ENCODE measurements at places on chromosomes 3 and 15.

- no peak for DNase-seq
Observed at GRCh38 chr3:111603679-111604078, 8.5 kb upstream of the ZBED2 start.

DNA sequence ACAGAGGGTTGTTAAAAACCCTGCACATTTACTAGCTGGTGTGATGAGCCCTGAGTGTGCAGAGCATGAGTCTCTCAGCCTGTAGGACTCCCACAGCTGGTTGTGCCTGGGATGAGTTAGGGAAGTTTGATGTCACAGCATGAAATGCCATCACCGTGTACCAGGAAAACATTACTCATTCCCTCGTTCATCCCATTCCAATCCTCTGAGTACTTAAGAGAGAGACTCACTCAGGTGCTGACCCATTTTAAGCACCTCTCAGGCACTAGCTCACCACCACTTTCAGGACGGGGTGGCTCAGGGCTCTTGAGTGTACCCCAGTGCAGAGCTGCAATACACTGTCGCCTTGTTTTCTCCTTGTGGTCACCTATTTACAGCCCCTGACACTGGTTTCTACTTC lies 18.7 kb downstream of the MGLL start:
- DNase-seq: no peak

- DNase-seq: no peak
Observed at GRCh38 chr3:21140785-21141184, 610.2 kb downstream of the ZNF385D start.

DNA sequence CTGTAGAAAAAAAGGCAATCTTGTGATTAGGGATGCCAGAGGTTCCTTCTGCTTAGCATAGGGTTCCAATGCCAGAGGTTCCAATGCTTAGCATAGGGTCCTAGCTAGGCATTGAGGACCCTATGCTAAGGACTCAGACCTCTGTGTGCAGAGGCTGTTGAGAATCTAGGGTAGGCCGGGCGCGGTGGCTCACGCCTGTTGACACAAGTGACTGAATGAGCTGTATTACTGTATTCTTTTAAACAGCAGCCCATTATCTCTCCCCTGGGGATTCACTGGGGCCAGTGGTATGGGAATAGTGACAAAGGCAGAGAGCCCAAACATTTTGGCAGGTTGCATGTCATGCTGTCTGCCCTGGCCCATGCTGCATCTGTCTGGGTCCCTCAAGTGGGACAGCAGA lies 16.2 kb downstream of the PAK6 start:
- no peak for DNase-seq

- no peak for DNase-seq
Observed at GRCh38 chr3:10273702-10274305, 18.9 kb downstream of the GHRL start.

GRCh38 chr3:114020907-114021306 lies 35.4 kb downstream of the CCDC191 start:
- no peak for DNase-seq

DNA sequence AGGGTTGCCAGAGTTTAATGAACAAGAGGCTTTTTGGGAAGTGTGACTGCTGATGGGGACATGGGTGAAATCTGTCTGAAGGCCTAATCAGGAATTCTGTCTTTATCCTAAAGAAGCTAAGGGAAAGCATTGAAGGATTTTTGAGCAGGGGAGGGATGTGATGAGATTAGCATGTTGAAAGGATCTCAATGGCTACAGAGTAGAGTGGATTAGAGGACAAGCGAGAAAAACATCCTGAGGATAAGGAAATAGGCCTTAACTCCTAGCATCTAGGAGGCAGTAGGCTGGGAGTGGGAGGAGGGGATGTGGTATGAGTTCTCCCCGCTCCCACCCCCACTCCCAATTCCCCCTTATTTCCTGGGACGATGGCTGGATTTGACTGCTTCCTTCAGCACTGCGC lies 35.1 kb upstream of the SNTN start:
- DNase-seq: no peak

GRCh38 chr3:190169243-190169642 lies 48.5 kb upstream of the P3H2 start:
- no peak for DNase-seq

- no peak for DNase-seq
Observed at GRCh38 chr3:143301031-143301901, 181.7 kb downstream of the CHST2 start.

DNA sequence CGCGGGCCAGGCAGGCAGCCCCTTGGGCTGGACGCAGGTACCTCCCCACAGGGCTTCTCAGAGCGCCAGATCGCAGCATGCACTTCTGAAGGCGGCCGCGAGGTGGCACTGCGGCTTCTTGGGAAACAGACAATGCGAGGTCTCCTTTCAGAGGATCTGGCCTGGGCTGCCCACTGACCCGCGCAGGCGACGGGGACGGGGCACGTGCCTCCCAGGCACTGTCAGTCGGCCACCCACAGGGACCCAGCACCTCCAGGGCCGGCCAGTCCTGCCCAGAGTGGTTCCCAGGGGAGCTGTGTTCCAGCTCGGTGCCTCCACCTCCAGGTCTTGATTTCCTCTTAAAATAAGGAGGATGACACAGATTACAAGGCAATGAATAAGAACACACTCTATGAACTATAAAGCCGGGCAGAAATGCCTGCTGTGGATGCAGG lies 24.4 kb upstream of the TXNRD3 start:
- DNase-seq: peak; percentile 64

GRCh38 chr3:193452338-193452737 lies 73.8 kb upstream of the ATP13A5 start:
- no peak for DNase-seq

DNA sequence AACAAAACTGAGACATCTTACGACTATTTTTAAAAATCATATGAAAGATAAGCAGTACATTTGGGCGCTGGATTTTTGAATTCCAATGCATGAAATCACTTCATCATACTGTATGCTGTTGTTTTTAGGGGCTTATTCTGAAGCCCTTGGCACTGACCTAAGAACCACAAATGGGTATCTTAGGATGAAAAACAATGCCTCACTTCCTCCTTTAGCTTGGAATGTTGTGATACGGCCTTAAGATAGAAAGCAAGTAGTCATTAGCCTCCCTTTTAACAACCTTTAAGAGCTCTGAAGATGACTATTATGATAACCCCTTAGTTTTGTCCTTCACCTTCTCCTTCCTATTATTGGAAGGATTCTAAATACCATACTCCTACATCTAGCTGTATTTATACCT lies 289.8 kb downstream of the ARPP21 start:
- DNase-seq: no peak

DNA sequence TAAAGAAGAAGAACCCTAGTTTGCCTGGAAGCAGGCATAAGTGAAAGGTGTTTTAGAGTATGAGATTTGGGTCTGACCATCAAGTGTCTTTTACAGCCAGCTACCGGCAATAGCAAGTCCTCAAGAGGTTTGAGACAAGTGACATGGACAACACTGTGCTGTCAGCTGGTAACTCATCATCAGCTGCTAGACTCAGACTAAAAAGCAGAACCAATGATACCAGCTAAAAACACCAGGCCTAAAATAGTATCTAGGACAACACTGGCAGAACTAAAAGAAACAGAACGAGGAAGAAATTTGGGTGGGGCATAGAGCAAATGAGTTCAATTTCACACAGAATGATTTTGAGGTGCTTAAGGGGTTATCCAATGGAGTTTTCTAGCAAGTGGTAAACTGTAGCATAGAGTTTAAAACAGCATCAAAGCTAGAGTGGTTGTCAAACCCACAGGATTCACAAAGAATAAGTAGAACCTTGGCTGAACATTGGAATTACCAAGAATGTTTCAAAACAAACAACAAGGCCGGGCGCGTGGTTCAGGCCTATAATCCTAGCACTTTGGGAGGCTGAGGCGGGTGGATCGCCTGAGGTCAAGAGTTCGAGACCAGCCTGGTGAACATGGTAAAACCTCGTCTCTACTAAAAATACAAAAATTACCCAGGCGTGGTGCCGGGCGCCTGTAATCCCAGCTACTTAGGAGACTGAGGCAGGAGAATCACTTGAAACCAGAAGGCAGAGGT lies 3.9 kb downstream of the CIAO2A start:
- DNase-seq: no peak

GRCh38 chr15:74326746-74327145 lies 40.7 kb downstream of the CYP11A1 start:
- DNase-seq: no peak

GRCh38 chr3:4750306-4750968 lies 228.8 kb upstream of the BHLHE40 start:
- DNase-seq: no peak

Measured in stimulated activated CD8-positive, alpha-beta memory T cell treated with anti-CD3 and anti-CD28 coated beads, Interleukin-7, amount 100 ng/mL, for 48 hours (primary cell).